ENCODE measurements at places on chromosomes 6 and 20.

- DNase-seq, result no peak
These were observed 80.4 kb downstream of the TBXT start for GRCh38 chr6:166087246-166087645.

GRCh38 chr6:127341471-127342202, 1.8 kb downstream of the ECHDC1 start:
- DNase-seq, result no peak

DNA sequence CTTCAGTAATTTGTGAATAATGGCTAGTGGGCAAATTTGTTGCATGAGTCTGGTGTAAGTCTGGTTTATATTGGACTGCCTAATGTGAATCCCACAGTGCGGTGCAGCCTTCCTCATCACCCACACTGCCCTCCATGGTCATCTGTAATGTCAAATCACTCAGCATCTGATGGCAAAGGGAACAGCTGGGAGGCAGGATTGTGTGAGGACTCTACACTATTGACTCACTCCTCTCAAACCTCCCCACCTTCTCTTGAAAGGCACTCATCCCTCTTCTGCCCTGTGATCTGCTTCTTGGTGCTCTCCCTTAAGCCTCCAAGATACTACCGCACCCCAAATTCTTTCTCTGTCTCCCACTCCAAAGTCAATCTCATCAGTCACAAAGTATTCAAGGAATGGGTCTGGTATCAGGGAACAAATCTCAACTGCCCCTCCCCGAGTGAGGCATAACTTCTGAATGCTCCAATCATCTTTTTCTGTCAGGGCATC, 146.0 kb upstream of the BEND6 start:
- peak; percentile 51 for DNase-seq

- DNase-seq, result no peak
These were observed 105.5 kb downstream of the NRSN1 start for GRCh38 chr6:24231438-24231977.

DNA sequence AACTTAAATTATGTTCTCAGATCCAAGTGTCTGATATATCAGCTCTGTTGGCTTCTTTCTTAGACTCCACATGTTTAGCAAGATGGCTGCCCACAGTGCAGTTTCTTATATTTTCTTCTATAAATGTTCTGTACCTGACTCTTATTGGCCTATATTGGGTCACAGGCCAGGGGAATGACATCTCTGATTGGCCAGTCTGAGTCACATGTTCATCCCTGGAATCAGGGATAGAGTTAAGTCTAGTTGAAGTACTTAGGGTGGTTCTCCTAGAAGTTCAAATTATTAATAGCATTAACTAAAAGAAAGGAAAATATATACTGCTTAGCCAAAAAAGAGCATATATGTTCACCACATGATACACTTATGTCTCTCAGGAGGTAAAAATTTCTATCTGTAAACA, 105.3 kb upstream of the SLC22A16 start:
- DNase-seq, result no peak

DNA sequence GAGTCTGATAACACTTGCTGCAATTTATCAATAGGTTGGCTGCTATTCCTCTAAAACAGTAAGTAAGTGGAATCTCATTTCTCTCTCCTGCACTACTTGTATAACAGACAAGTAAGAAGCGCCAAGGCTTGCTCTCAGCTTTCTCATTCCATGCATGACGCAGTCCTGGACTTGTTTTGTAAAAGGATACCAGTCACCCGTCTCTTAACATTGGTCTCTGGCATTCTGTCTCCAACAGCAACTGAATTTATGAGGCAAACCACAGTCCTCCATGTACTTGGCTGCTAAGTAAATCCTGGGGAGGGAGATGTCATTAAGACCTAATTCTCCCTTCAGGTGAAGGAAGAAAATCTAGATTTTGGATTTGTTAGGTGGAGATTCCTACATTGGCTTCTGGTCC, 115.4 kb downstream of the OPN5 start:
- no peak for DNase-seq

GRCh38 chr6:93562582-93562981, 143.2 kb upstream of the EPHA7 start:
- DNase-seq, result no peak

DNA sequence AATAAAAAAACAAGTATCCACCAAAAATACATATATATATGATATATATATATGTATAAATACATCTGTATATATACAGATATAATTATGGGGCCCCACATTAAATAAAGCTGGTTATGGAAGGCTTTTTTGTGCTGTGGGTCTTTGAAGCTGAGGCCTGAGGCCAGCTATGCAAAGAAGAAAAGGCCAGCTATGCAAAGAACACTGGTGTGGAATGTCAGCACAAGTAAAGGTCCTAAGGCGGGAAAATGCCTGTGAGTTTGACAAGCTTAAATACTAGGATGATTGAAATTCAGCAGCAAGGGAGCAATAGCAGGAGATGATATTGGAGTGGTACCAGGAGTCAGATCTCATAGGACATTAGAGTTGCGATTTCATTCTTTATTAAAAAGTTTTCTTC, 25.2 kb downstream of the ADGRF1 start:
- no peak for DNase-seq

GRCh38 chr20:36745234-36745926, 510 bp downstream of the NDRG3 start:
- no peak for DNase-seq

GRCh38 chr6:142376800-142377496, 75.1 kb downstream of the ADGRG6 start:
- DNase-seq, result no peak

- DNase-seq, result no peak
These were observed 57.0 kb upstream of the CD93 start for GRCh38 chr20:23143098-23143497.

DNA sequence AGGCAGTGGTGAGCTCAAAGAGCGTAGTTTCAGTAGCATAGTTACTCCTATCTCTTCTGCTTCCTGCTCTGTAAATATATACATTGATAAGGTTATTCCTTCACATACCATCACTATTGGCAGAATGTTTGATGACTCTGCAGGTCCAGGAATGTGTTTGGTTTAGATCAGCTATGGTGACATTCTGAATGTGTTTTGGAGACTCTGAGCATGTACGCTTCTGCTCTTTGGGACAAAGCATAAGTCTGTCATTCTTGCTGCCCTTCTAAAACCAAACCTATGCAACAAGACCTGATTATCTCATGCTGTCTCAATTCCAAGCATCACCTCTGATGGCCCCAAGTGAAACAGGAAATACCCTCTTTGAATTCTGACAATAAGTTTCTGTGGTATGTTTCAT, 1074.3 kb downstream of the KIF16B start:
- DNase-seq, result no peak

- no peak for DNase-seq
These were observed 303.6 kb downstream of the TRDN start for GRCh38 chr6:123333000-123333756.

- no peak for DNase-seq
These were observed 119.1 kb upstream of the CD93 start for GRCh38 chr20:23205211-23205610.

DNA sequence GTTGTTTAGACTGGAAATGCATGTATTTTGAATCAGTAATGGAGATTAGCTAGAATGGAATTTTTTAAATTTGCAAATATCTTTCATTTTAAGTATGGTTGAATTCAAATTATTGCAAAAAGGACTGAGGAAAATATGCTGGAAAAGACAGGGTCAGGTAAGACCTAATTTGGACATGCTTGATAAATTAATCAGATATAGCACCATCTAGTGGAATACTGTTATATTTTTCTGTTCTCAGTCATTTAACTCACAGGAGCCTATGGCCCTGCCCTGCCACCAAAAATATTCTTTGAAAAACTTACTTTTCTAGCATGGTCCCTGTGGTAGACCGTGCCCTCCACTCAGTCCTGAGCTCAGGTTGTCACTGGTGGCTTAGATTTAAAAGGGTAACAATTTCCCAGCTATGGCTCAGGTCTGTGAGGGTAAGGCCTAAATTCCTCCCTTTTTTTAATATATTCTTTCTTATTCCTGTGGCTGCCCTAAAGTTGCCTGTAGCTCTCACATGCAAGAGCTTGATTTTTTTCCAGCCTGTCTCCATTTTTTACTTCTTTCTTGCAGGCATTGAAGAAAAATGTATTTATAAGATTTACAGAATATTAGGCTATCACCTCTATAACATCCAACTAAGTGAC, 25.3 kb upstream of the KIAA1586 start:
- DNase-seq, result peak; percentile 37

- DNase-seq, result no peak
These were observed 7.4 kb upstream of the CD24 start for GRCh38 chr6:106981926-106982325.

- no peak for DNase-seq
These were observed 118.3 kb downstream of the KHDC1L start for GRCh38 chr6:73107016-73107415.

DNA sequence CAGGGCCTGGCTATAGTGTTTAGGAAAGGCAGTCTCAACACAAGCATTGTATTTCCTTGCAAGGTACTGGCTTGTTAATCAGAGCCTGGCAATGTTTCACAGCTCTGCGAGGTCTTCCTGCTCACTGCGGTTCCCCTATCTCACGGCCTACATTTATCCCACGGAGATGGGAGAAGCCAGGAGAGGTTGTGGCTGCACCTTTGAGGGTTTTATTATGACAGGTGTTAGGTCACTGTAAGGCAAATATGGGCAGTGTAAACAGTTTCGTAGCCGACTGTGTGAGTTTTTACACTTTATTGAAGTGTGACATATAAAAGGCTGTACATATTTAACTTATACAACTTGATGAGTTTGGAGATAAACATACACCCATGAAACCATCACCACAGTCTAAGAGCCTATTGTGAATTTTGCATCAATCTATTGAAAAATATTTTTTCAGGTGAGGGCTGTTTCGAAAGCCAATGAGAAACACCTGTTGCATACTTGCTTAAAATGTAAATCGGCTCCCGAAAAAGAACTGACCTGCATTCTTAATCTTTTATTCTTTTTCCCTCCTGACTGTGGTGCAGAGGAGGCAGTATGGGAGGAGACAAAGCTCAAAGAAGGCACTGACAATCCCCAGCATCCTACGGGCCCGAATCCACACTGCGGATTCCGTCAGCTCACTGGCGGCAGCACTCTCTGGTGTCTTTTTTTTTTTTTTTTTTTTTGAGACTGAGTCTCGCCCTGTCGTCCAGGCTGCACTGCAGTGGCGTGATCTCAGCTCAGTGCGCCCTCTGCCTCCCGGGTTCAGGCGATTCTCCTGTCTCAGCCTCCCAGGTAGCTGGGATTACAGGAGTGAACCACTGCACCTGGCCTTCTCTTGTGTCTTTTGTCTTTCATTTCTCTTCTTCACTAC, 7.5 kb upstream of the RBM38 start:
- DNase-seq, result no peak

DNA sequence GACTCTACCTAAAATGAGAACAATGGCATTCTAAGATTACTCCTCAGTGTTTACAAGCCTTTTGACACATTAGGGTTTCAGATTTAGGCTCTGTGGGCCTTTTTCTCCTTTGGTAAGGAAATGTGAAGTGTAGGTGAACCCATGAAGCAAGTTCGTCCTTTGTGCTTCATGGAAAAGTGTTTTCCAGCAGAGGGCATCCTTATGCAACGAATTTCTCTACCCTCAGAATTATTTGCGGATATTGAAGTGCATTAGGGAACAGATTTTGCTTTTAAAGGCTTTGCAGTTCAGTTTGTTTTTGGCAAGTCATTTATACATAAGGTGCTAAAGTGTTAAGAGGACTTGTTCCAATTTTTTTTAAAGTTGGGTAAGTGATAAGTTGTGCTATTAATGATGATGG, 55.7 kb upstream of the FERMT1 start:
- no peak for DNase-seq

GRCh38 chr6:24207413-24207812, 81.4 kb downstream of the NRSN1 start:
- DNase-seq, result no peak

- DNase-seq, result no peak
These were observed 101.8 kb upstream of the DST start for GRCh38 chr6:56744528-56744927.

GRCh38 chr20:51337126-51337805, 205.3 kb downstream of the NFATC2 start:
- DNase-seq, result no peak

- no peak for DNase-seq
These were observed 149.8 kb upstream of the AKAP12 start for GRCh38 chr6:151089978-151090377.

DNA sequence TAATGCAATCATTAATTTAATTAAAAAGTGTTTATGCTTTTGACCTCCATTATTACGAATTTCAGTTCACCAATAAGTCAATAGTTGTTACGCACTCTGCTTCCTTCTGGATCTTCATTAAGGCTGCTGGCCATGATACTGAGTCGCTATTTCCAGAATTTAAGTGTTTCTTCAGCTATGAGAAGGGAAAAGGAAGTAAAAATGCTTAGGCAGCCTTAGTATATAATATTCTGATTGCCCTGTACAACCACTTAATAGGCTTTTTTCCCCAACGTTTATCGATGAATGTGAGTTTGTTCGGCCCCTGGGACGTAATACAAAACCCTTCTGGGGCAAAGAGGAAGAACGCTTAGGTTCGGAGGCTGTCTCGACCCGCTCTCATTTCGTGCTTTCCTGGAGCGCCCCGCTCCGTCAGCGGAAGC, 644 bp downstream of the OARD1 start:
- no peak for DNase-seq

DNA sequence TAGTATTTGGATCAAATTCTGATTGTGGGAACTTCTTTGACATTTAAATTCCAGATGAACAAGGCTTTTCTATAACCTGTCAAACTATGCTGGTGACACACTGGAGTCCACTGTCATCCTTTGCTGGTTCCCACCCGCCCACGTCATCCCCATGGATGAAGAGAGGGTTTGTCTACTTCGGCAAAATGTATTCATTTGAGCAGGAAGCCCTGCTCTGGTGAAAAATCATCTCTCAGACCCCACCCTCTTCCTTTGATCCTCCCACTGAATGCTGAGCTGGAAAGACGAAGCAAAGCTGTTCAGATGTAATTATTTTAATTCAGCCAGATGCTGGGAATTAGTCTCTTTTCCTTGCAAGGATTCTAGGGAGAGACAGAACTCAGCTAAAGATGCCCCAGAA, 50.5 kb downstream of the CPNE5 start:
- DNase-seq, result no peak

- no peak for DNase-seq
These were observed 131.8 kb downstream of the UNC5CL start for GRCh38 chr6:40907198-40907701.

GRCh38 chr6:13011612-13012146, 295.1 kb downstream of the PHACTR1 start:
- DNase-seq, result no peak

- DNase-seq, result no peak
These were observed 72.3 kb upstream of the CENPW start for GRCh38 chr6:126267626-126268025.

DNA sequence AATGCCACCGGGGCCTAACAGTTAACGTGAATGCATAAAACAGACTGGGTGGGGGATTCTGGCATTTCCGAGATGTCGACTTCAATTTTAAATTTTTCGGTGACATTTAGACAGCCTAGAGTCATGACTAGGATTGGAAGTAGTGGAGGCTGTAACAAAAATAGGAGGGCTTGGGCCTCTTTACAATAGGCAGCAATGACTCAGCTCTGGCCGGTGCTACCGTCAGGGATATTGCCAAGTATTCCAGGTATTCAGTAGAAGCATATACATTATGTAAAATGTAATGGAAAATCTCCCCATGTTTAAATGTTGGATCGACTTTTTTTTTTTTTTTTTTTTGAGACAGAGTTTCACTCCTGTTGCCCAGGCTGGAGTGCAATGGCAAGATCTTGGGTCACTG, 136.2 kb upstream of the STMND1 start:
- no peak for DNase-seq
